ENCODE measurements at places on chromosomes 7 and 10.

GRCh38 chr10:14554091-14554490 lies 220.6 kb downstream of the FAM107B start:
- H3K36me3 ChIP-seq: peaks cover 38% of the 10 kb centered on the region
- peak overlapping the region; percentile 96 for H3K27ac ChIP-seq
- peaks cover 9% of the 10 kb centered on the region for H3K27me3 ChIP-seq
- peaks cover 82% of the 10 kb centered on the region for H3K4me1 ChIP-seq
- DNase-seq: no peak

DNA sequence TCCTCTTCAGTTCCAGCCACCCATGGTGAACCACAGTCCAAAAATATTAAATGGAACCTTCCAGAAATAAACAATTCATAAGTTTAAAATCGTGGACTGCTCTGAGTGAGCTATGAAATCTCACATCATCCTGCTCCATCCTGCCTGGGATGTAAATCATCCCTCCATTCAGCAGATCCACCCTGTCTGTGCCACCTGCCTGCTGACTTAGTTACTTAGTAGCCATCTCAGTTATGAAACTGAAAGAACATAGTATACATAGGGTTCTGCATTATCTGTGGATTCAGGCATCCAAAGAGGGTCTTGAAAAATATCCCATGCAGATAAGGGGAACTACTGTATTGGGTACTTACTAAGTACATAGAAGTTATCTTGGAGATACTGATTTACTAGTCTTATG lies 89.0 kb downstream of the ST8SIA6 start:
- no peaks in the 10 kb centered on the region for H3K27me3 ChIP-seq
- H3K36me3 ChIP-seq: no peaks in the 10 kb centered on the region
- no peak overlapping the region for H3K4me3 ChIP-seq
- no peak for DNase-seq
- H3K27ac ChIP-seq: no peak overlapping the region
- H3K4me1 ChIP-seq: no peaks in the 10 kb centered on the region

- H3K27me3 ChIP-seq: no peaks in the 10 kb centered on the region
- no peak overlapping the region for H3K27ac ChIP-seq
- peaks cover 16% of the 10 kb centered on the region for H3K4me1 ChIP-seq
- no peak overlapping the region for H3K4me3 ChIP-seq
Observed at GRCh38 chr7:39535064-39535463, 31.1 kb upstream of the YAE1 start.

GRCh38 chr10:6267941-6268340 lies 65.2 kb downstream of the PFKFB3 start:
- H3K36me3 ChIP-seq: no peaks in the 10 kb centered on the region
- DNase-seq: peak; percentile 65
- peaks cover 26% of the 10 kb centered on the region for H3K4me1 ChIP-seq
- H3K27me3 ChIP-seq: peaks cover 2% of the 10 kb centered on the region
- peak overlapping the region; percentile 94 for H3K27ac ChIP-seq

DNA sequence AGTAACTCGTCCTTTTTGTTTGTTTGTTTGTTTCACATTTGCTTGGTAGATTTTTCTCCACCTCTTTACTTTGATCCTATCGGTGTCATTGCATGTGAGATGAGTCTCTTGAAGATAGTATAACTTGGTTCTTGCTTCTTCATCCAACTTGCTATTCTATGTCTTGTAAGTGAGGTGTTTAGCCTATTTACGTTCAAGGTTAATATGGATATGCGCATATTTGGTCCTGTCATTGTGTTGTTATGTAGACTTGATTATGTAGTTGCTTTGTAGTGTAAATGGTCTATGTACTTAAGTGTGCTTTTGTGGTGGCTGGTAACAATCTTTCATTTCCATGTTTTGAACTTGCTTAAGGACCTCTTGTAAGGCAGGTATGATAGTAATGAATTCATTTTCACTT lies 192.8 kb upstream of the MAGI2 start:
- no peak overlapping the region for H3K4me3 ChIP-seq
- H3K27me3 ChIP-seq: peaks cover 3% of the 10 kb centered on the region
- H3K4me1 ChIP-seq: no peaks in the 10 kb centered on the region
- H3K27ac ChIP-seq: no peak overlapping the region
- DNase-seq: no peak

GRCh38 chr7:138350701-138351357 lies 109.2 kb upstream of the TRIM24 start:
- peaks cover 9% of the 10 kb centered on the region for H3K36me3 ChIP-seq
- no peaks in the 10 kb centered on the region for H3K27me3 ChIP-seq

GRCh38 chr10:127982601-127983000 lies 75.7 kb downstream of the PTPRE start:
- peaks cover 36% of the 10 kb centered on the region for H3K36me3 ChIP-seq
- H3K4me3 ChIP-seq: no peak overlapping the region
- H3K27ac ChIP-seq: no peak overlapping the region
- H3K27me3 ChIP-seq: peaks cover 4% of the 10 kb centered on the region
- no peak for DNase-seq

DNA sequence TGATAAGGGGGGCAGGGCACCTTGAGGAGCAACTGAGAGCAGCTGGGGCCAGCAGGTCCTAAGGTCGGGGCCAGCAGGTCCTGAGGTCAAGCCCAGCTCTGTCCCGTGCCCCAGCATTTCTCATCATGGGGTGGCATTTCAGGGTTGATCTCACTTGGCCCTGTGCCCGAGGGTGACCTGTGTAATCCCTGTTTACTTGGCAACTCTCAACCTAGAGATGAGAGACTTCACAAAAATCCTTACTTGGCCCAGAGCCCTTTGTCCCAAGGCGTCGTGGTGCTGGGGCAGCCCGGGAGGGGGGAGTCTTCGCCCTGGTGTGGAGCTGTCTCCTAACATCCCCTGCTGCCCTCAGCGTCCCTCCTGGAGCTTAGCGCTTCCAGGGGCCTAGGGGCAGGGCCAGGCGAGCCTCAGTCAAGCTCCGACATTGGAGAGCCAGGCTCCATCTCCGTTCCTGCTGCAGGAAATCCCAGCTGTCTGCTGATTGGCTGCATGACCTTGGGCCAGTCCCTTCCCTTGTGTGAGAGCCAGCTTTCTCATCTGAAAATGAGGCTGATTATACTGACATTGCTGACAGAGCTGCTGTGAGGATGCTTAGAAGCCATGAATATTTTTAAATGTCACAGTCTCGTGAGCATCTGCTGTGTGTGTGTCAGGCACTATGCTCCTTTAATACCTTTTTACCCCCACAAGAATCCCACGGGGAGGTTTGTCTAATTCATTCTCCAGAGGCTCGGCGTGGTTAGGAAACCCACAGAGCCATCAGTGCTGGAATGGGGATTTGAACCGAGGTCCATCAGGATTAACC lies 94.3 kb downstream of the ZMIZ1 start:
- no peaks in the 10 kb centered on the region for H3K4me1 ChIP-seq
- no peak overlapping the region for H3K27ac ChIP-seq
- H3K27me3 ChIP-seq: peaks cover 25% of the 10 kb centered on the region
- H3K4me3 ChIP-seq: no peak overlapping the region

- no peak overlapping the region for H3K27ac ChIP-seq
- peaks cover 16% of the 10 kb centered on the region for H3K27me3 ChIP-seq
- DNase-seq: no peak
- no peaks in the 10 kb centered on the region for H3K36me3 ChIP-seq
Observed at GRCh38 chr10:86373251-86373650, 6.7 kb upstream of the GRID1 start.

DNA sequence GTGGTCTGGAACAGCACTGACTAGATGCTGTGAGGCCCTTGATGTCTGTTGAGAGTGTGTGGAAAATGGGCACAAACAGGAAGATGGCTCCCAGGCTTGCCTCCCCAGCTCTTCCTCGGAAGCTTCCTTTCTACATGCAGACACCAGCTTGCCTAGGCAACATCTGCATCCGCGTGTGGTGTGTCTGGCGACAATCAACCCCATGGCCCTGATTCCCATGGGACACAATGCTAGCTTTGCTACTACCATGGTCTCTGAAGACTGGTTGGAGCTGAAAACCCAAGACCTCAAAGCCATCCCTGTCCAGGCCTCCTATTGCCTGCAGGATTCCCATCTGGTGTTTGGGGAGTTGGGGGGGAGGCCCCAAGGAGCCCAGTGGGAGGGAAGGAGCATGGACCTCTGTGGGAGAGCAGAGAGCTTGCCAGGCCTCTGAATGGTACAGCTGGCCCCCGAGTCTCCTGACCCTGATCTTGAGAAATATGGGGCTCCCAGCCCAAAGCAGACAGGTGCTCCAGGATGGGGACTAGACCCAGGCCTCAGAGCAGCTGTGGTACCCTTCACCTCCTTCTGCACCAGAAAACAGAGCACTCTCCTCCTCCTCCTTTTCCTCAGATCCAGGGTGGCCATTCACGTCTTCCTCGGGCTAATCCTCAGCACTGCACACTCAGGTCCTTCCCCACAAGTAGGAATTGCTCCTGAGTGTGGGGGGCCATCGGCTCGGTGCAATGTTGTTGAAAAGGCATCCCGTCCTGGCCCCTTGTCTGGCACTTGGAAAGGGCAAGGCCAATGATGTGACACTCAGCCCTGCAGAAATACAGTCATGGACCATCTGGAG lies 57.6 kb downstream of the ARHGAP22 start:
- peaks cover 16% of the 10 kb centered on the region for H3K4me1 ChIP-seq
- H3K27ac ChIP-seq: no peak overlapping the region
- H3K4me3 ChIP-seq: no peak overlapping the region
- no peak for DNase-seq

- H3K4me1 ChIP-seq: peaks cover 24% of the 10 kb centered on the region
- H3K27ac ChIP-seq: no peak overlapping the region
- no peak for DNase-seq
- peaks cover 4% of the 10 kb centered on the region for H3K27me3 ChIP-seq
- H3K36me3 ChIP-seq: peaks cover 4% of the 10 kb centered on the region
- no peak overlapping the region for H3K4me3 ChIP-seq
Observed at GRCh38 chr7:33743594-33743993, 161.7 kb upstream of the BMPER start.

DNA sequence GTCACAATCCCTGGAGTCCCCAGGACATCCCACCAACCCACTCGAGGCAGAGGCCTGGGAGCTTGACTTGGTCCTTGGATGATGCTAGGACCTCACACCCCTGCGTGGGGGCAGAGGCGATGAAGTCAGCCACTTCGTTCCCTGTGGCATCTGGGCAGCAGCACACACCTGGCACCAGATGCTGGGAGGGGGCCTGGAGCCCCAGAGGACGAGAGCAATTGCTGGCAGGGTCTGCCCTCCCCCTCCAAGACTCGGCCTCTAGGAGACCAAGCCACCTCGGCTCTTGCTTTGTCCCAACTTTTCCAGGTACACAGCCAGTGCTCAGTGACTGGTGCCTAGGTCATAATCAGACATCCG lies 39.1 kb downstream of the DPYSL4 start:
- no peak for DNase-seq
- no peak overlapping the region for H3K27ac ChIP-seq
- H3K36me3 ChIP-seq: peaks cover 5% of the 10 kb centered on the region
- peaks cover 13% of the 10 kb centered on the region for H3K27me3 ChIP-seq
- peaks cover 3% of the 10 kb centered on the region for H3K4me1 ChIP-seq

DNA sequence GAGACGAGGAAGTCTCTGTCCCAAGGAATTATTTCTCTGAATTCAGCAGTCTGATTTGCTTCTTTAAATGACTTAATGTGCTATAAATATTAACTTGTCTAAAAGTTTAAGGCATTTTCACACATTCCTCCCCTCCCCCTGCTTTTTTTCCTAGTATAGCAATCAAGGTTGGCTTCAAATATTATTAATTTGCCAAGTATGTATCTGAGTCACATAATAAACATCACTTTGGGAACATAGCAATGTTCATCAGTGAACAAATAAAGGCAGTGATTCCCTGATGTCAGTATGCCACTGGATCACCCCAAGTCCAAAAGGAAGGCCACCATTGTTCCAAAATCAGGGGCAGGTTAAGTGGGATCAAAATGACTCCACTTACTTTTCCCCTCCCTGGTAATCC lies 40.5 kb downstream of the PDE6C start:
- no peak overlapping the region for H3K27ac ChIP-seq
- H3K36me3 ChIP-seq: no peaks in the 10 kb centered on the region
- no peak overlapping the region for H3K4me3 ChIP-seq
- no peaks in the 10 kb centered on the region for H3K27me3 ChIP-seq

- H3K27ac ChIP-seq: no peak overlapping the region
- H3K4me3 ChIP-seq: no peak overlapping the region
- H3K4me1 ChIP-seq: no peaks in the 10 kb centered on the region
- no peaks in the 10 kb centered on the region for H3K36me3 ChIP-seq
Observed at GRCh38 chr7:14389595-14389994, 400.1 kb upstream of the ETV1 start.

DNA sequence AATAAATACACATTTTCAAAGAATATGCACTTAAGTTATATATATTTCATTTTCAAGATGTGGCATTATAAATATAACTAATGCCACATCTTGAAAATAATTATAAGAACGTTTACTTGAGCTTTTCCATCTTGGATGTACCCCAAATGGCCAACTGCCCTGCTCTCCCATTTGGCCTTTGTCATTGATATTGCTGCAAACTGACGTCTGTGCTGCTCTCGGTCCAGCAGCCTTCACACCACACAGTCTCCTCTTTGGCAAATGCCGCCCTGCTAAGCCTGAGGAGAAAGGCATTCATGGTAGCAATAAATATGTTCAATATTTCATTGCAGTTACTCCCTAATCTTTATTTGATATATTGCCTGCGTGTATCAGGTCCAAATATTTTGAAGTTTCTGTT lies 384.6 kb upstream of the ADARB2 start:
- H3K36me3 ChIP-seq: no peaks in the 10 kb centered on the region
- H3K4me1 ChIP-seq: no peaks in the 10 kb centered on the region
- peaks cover 2% of the 10 kb centered on the region for H3K27me3 ChIP-seq
- H3K27ac ChIP-seq: no peak overlapping the region
- no peak overlapping the region for H3K4me3 ChIP-seq

DNA sequence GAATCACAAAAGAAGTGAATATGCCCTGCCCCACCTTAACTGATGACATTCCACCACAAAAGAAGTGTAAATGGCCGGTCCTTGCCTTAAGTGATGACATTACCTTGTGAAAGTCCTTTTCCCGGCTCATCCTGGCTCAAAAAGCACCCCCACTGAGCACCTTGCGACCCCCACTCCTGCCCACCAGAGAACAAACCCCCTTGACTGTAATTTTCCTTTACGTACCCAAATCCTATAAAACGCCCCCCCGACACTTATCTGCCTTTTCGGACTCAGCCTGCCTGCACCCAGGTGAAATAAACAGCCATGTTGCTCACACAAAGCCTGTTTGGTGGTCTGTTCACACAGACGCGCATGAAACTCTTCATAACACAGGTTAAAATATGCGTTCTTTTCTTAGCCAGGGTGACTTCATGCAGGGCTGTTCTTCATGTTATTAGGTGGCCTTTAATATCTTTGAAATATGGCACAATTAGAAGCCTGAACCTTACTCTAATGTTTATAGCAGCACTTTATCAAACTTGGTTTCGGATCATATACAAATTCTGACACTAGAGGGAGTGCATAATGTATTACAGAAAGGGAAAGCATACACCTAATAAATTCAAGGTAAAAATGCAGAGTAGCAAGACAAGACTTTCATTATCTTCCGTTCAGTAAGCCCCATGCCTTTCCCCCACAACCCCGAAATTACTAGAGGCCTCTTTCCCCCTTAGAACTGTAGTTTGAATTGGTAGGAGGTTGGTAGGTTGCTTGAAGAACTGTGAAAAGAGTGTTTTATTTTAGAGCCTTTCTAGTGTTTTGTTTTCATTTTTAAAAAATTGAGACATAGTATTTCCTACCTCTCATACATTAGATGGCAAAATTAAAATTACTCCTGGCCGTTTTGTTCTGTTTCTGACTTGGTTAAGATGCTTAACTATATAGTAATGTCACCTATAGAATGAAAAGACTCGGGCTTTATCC lies 117.9 kb downstream of the NPY start:
- no peak overlapping the region for H3K4me3 ChIP-seq
- H3K27ac ChIP-seq: peak overlapping the region; percentile 61
- DNase-seq: no peak
- peaks cover 20% of the 10 kb centered on the region for H3K4me1 ChIP-seq

GRCh38 chr7:27210441-27211083 lies 10.7 kb upstream of the HOXA13 start:
- no peak overlapping the region for H3K27ac ChIP-seq
- no peaks in the 10 kb centered on the region for H3K36me3 ChIP-seq
- peaks cover 5% of the 10 kb centered on the region for H3K4me1 ChIP-seq
- no peak overlapping the region for H3K4me3 ChIP-seq
- peak; percentile 68 for DNase-seq
